Forelimb muscle (tissue), 1 donor: ENCODE measurements at places on chromosomes 2 and 18.

DNA sequence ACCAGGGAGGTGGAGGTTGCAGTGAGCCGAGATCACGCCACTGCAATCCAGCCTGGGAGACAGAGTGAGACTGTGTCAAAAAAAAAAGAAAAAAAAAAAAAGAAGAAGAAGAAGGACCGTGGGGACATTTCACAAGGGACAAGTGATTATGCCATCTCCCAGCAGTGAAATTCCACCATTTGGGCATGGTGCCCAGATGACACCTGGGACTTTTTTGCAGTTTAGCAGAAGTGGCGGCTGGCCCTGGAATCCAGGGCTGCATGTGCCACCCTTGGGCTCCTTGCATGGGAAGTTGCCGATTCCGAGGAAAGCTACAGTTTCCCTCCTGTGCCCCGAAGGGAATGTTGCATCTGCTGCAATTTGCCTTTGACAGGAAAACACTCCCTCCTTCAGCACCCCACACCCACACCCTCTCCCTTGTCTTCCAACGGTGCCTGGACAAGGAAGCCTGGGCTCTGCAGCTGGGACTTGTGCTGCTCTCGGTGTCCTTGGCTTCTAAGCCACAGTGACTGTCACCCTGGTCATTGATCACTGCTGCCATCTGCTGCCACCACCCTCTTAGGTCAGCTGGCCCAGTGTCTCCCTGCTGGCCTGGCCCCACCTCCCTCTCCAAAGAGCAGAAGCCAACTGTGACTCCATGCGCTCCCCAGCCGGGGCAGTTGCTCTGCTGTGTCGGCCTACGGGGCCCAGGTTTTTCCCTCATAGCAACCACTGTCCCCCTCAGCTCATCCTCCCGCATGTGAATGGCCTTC, 56.4 kb upstream of the LRRC30 start:
- no peak for DNase-seq

DNA sequence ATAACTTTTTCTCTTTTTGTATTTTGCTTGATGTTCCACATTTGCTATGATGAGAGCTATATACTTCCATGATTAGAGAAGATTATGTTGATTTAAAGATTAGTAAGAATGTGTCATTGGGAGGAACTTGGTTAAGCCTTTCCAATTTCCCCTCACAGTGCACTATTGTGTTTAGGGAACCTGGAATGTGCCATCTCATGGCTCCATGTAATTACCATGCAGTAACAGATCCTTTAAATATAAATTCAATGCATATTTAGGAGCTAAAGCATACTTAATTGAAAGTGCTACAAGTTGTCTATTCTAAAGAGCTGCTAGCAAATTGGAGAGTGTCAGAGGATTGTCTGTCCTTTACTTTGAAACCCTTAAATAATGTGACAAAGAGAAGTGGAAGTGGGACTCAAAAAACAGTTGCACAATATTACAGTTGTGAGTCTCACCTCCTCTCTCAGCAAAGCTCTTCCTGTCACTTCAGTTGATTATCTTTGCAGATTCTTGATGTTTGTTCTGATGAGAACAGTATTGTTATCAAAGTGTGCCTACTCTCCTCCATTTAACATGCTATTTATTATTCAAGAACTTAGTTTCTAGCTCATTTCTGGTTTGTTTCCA, 1162.7 kb upstream of the ZEB2 start:
- DNase-seq, result no peak

DNA sequence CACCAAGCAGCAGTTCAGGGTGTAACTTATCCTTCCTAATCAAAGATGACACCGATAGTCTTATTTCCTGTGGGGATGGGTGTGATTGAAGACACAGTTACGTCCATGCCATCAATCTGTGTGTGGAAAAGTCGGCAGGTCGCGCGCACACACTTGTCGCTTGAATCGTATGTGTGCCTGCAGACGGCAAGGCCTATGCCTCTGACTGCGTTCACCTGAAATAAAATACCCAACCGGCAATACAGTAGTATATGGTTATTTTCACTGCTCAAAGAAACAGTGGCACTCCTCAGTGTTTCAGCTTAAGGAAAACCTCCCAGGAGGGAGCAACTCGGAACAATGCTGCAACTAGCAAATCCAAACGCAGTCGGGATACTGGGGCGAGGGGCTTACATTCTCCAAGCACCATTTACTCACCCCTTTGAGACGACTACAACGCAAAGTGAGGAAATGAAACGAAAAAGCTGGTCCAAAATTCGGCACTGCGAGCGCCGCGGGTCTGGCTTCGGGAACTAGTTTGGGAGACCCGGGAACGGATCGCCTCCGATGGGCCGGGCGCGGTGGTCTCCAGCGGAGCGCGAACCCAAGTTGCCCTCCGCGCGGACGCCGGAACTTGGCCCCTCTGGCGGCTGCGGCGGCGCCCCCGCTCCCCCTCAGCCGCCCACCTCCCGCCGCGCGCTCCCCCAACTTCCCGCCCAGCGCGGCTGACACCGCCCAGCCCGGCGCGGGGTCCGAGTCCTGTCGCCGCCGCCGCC, 675 bp downstream of the PRKD3 start:
- DNase-seq, result no peak

- no peak for DNase-seq
These were observed 212.3 kb downstream of the HDAC4 start for GRCh38 chr2:239188536-239188935.

DNA sequence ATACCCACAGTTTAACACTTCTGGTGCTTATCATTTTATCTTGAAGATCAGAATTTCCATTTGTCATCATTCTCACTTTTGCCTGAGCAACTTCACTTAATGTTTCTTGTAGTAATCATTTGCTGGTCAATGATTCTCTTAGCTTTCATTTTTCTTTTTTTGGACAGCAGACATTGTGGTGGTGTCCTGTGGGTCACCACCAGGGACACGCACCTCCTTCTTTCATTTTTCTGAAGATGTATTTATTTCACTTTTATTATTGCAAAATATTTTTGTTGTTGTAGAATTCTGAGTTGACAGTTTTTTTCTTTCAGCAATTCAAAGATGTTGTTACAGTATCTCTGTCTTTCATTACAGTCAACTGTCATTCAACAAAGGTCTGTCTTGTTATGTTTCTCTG, 84.3 kb downstream of the FAM168B start:
- no peak for DNase-seq

- DNase-seq, result no peak
These were observed 4.7 kb downstream of the EPG5 start for GRCh38 chr18:45962461-45962860.

DNA sequence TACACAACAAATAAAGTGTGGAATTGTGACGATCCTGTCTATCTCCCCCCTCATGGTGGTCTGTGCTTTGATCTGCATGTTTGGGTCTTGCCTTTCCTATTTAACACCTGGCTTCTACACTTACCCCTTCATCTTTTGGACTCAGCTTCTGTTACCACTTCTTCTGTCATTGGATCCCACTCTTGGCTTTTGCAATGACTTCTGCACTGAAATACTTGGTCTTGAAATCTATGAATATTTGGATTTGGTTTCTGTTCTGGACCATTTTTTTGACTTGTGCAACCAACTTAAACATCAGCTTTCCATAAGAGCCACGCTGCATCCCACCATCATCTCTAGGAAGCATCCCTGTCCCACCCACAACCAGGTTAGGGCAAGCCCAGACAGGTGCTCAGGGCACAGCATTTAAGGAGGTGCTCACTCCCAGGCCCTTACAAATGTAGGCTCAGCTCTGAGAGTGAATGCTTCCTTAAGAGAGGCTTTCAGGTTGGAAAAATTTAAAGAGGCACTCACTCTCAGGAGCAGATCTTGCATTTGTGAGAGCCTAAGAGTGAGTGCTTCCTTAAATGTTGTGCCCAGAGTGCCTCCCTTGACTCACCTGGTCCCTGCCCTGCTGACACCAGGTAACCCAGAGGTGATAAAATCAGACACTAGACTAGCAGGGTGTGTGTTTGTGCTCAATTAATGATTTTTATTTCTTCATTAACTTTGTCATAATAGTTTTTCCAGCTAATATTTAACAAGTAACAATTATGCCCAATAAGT, 124.5 kb upstream of the SH3BP4 start:
- no peak for DNase-seq

DNA sequence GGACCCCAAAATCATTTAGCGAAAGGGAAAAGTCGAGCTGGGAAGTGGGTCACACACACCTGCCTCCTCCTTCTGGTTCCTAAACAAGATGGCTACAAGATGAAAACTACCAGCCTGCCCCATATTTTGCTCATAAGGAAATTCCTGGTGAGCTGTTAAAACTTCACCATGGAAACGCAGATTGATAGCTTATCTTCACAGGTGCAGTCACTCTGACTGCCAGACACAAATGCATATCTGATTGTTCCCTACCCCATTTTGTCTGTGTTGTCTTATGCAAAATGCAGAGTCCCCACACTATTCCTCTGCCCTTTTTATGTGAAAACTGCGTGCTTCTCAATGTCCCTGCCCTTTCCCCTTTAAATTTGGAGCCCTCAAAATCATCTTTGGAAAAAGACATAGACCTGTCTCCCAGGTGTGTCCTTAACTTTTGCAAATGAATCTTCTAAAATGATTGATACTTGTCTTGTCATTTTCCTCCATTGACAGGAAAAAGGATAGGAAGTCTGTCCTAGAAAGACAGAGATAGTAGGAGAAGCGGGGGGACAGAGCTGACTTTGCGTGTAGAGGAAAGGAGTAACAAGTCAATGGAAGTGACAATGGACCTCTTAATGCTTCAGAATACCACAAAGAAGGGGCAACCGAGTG, 38.9 kb upstream of the THOC1 start:
- DNase-seq, result no peak

DNA sequence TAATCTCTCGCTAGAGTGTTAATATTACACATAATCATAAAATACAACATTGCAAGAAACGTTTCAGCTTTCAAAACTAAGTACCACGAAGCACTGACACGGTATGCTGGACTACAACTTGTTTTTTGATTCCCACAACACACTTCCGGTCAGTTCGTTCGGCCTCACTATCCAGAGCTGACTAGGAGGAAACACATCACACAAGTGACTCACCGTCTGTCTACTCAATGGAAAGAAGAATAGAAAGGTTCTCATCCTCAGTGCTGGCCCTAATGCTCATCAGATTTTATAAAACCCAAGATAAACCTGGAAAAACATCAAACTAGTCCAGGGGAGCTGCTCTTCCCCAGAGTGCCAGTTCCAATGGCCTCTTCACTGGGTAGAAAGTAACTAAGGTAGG, 42.9 kb downstream of the ZNF385B start:
- no peak for DNase-seq

DNA sequence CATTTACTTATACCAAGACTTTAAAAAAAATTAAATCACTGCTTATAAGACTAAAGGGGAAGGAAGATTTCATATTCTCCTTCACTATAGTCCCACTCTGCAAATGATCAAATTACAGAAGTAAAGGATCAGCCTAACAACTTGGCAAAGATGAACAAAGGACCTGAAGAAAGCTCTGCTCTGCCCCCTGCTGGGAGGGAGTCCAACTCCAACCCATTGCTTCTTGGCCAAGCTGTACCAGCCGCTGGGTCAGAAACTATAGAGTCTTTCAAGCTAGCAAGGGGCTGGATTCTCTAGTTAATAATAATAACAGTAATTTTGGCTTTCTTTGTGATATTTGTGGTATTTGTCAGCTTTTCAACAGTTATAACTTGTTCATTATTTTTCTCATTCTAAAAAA, 927.0 kb upstream of the CRIM1 start:
- no peak for DNase-seq

GRCh38 chr2:138767101-138767500, 13.1 kb downstream of the NXPH2 start:
- DNase-seq, result no peak

- DNase-seq, result no peak
These were observed 34.8 kb downstream of the RIT2 start for GRCh38 chr18:43080671-43081070.

GRCh38 chr18:3693410-3693809, 243.4 kb downstream of the TGIF1 start:
- DNase-seq, result no peak
